ENCODE measurements at places on chromosomes 4 and X.

GRCh38 chrX:28920153-28920943 lies 333.1 kb downstream of the IL1RAPL1 start:
- no peak for DNase-seq

- DNase-seq: no peak
These were observed 151.9 kb upstream of the PLAC1 start for GRCh38 chrX:134810211-134810610.

DNA sequence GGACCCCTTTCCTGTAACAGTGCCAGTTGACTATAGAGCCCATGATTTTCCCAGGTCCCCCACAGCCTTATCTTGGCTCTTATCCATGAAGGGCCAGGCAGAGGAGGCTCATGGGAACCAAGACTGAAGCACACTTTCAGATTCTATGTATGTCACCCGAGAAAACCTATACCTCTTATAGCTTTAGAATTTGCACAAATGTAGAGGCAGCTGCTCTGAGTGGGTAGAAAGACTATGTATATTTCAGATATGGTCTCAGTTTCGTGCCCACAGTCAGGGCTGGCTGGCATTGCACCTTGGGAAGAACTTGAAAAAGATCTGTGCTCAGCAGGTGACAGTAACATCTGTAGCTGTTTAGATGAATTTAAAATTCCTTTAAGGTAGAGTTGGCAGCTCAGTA lies 8.3 kb upstream of the LNX1 start:
- DNase-seq: no peak

DNA sequence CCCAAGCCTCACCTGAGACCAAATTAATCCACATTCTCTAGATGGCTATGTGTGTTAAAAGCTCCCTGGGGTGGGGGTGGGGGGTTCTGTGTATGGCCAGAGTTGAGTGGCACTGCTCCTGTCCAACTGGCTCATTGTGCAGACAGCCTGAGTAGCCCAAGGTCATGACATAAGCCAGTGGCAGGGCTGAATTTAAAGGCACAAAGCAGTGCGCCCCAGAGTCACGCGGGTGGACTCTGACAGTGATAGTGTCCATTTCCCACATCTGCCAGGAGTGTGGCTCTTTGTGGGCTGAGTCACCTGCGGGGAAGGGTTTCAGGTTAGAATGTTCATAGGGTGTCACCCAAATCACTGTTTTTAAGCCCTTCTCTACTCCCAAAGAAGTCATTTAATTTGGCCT lies 45.4 kb downstream of the SCD5 start:
- DNase-seq: no peak

GRCh38 chr4:67871867-67872266 lies 11.9 kb downstream of the TMPRSS11D start:
- peak; percentile 49 for DNase-seq

DNA sequence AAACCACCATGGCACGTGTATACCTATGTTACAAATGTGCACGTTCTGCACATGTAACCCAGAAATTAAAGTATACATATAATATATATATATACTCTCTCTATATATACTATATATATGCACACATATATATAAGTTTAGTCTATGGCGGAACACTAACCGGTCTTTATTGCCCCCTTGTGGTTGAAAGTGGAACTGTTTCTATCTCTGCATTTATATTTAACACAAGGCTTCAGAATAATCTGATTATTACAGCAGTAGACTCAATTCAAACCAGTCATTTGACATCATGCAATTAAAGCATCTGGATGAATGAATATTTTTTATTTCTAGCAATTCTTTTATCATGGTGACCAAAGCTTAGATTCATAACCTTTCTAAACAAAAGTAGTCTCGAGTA lies 14.6 kb downstream of the RAB9B start:
- DNase-seq: peak; percentile 8

- peak; percentile 76 for DNase-seq
These were observed 18.8 kb upstream of the DSPP start for GRCh38 chr4:87589531-87589930.

GRCh38 chr4:7812921-7813320 lies 126.7 kb downstream of the AFAP1 start:
- no peak for DNase-seq

- peak; percentile 61 for DNase-seq
These were observed 14.1 kb downstream of the CXCL1 start for GRCh38 chr4:73883306-73883705.

DNA sequence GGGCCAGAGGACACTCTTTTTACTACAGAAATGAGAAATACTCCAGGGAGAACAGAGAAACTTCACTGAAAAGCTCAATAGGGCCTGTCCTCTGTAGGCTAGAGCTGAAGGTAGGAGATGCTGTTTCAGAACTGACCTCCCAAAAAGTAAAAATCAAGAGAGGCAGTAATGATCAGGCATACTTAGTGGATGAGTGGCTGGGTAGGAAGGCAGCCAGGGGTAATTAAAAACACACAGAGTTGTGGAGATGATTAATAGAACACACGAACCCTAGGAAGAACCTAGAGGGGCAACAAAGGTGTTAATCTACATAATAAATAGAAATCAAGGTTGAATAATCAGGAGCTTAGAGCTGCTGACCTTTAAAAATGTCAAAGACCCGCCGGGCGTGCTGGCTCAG lies 582.4 kb upstream of the ADGRL3 start:
- DNase-seq: peak; percentile 45

DNA sequence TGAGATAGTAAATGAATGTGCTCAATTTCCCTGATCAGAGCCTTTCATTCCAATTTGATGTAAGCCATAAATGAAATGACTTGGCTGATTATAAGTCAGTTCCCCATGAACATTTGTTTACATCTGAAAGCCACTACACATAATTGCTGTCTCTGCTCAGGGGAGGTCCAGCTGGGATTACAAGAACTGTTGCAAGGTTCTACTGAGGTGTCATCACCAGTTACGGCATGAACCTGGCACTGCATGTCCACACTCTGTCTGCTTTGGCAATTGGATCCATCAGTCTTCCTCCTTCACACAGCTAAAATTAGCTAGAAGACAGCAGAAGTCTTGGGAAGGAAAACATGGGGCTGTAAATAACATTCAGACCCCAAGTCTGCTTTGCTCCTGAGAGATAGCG lies 12.8 kb upstream of the MBNL3 start:
- no peak for DNase-seq

Measured in AG20443 (cell line).